ENCODE measurements at places on chromosomes 2 and 18.

- no peak for DNase-seq
These were observed 477.2 kb upstream of the VRK2 start for GRCh38 chr2:57569396-57569795.

DNA sequence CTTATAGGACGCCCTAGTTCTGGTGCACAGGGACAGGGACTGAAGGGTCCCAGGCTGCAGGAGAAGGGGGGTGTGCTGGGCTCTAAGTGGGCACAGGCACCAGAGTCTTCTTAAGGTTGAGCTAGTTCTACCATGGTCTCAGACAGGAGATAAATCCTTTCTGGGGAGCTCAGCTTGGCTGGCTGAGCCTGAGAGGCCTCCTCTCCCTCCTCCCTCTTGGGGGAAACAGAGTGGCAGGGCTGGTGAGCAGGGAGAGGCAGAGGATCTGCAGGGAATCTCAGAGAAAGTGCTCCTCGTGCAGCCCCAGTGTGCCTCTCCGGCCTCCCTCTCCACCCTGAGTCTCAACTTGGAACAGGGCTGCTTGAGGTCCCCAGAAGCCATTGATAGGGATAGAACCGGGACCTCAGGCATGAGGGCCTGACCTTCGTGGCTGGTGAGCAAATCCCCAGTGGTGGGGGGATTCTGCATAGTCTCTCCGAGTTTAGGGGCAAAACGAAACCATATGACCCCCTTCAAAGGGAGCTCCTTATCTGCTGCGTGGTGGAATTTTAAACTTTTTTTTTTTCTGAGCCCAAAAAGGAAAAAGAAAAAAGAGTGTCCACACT, 2.0 kb downstream of the GDF7 start:
- DNase-seq, result no peak

DNA sequence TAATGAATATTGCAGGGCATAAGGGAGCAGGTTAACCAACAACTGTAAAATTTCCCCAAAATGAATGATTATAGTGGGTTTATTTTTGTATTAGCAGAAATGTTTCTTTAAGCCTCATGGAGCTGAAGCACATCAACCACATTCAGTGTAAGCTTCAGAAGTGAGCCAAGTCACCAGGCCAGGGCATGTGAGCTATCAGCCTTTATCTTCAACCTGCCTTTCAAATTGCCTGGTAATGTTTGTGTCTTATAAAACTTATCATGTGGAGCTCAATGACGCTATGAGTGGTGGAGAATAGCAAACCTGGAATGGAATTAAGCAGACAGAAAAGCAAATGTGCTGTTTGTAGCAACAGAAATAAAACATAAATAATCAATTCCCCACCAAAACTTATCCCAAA, 1068.4 kb downstream of the LRP1B start:
- no peak for DNase-seq

GRCh38 chr18:36531636-36532035, 234.1 kb downstream of the FHOD3 start:
- no peak for DNase-seq

DNA sequence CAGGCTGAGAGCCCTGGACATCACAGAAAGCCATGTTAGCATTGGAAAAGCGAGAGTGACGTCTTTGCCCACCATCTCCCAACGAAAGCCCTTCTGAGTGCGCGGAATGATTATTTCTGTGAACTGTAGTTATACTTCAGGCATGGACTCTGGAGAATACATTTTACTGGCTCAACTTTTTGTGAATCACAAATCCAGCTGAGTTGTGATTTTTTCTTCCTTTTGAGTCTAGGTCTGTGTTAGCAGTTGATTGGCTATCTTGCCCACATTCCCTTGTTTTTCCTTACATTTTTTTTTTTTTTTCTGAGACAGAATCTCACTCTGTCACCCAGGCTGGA, 183.1 kb downstream of the INO80D start:
- DNase-seq, result no peak

- DNase-seq, result no peak
These were observed 6.4 kb downstream of the GALNT14 start for GRCh38 chr2:31131871-31132270.

GRCh38 chr2:47334356-47335136, 68.4 kb upstream of the MSH2 start:
- DNase-seq, result no peak

- no peak for DNase-seq
These were observed 87.9 kb upstream of the ETAA1 start for GRCh38 chr2:67309281-67309680.

- no peak for DNase-seq
These were observed 19.9 kb downstream of the RND3 start for GRCh38 chr2:150467621-150467963.

DNA sequence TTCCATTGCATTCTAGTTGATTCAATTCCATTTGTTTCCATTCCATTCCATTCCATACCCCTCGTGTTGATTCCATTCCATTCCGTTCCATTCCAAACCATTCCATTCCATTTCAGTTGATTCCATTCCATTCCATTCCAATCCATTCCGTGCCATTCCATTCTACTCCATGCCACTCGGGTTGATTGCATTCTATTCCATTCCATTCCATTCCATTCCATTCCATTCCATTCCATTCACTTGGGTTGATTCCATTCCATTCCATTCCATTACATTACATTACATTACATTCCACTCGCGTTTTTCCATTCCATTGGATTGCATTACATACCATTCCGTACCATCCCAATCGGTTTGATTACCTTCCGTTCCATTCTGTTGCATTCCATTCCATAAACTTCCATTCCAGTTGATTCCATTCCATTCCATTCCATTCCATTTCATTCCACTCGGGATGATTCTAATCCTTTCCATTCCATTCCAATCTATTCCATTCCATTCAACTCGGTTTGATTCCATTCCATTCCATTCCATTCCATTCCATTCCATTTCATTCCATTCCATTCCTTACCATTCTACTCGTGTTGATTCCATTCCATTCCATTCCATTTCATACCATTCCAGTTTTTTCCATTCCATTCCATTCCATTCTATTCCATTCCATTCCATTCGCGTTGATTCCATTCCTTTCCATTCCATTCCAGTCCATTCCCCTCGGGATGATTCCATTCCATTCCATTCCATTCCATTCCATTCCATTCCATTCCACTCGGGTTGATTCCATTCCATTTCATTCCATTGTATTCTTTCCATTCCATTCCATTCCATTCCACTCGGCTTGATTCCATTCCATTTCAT, 1140.4 kb downstream of the RPIA start:
- DNase-seq, result no peak

DNA sequence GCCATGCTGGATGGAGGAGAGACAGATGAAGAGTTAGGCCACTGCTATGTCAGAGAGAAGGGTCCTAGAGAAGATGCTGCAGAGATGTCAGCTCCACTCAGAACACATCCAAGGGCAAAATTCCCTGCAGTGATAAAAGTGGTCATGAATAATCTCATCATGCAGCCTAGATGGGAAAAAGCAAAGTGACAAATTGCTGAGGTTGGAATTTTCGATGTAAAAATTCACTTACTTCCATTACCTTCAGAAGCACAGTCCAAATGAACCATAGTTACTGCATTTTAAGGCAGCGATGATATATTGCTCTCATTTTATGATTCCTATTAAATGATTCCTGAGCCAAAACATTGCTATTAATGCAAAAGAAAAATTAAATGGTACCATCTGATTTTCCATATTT, 16.4 kb downstream of the ANKRD29 start:
- DNase-seq, result no peak

DNA sequence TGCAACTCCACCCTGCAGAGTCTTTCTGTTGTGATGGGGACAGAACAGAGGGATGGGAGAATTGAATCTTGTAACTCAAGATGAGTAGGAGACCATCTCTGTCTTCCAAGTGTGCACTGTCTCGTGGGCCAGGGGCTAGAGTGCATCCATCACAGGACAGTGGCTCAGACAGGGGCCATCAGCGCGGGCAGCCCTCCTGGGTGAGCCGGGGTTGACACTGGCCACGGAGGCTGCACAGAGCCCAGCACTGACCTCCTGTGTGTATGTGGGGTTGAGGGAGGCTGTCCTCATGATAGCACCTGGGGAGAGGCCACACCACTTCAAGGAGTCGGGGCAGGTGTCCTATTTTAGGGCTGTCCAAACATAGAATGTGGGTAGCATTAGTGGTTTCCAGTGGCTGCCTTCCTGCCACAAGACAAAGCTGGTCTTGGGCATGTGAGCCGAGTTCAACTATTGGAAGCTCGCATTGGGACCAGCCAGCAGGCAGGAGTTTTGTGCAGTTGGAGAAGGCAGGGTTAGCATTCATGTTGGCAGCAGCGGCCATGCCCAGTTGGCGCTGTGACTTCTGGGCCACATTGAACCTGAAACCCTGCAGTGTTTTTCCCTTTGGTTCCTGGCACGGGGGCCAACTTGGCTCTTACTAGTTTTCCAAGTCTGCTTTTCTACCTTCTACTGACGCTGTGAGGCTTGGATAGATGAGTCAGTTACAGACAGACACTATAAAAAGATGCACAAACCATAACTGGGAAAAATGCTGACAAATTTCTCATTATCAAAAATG, 45.3 kb downstream of the ACOXL start:
- no peak for DNase-seq

DNA sequence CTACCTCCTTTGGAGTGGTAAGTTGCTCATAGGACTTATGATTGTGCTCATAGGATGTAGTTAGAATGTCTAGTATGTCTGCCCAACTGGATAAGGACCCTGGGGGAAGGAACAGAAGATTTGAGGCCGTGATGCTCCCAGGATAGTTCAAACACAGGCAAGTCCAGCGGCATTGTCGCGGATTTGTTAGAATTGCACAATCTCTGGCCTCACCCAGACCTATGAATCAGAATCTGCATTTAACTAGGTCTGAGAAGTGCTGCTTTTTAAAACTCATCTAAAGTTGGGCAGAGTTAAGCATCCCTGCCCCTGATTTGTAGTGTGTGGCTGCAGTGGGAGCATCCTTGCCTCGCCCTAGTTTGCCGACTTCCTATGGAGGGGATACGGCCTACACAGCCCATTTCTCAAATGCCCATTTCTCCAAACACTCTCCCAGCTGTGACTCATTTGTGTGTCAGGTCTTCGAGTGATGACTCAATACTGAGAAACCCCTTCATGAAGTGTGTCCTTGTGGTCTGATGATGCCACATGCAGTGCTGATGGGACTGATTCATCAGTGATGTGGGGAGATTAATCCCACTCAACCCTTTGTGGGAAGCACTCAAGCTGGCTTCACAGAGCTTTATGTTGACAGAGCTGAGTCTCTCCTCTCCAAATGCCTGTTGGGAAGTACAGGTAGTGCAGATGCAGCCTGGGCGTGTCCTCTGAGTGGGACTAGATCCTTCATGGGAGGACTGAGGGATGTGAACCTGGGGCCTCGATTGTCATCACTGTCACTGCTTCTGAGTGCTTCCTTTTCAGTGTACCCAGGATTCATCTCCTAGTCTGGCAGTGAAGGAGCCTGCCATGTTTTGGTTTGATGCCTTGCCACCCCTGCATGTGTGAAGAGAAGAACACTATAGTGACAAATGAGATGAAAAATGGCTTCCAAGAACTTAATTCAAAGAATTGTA, 18.7 kb downstream of the SMIM21 start:
- DNase-seq, result no peak

- no peak for DNase-seq
These were observed 9.5 kb downstream of the COPS7B start for GRCh38 chr2:231795525-231796327.

DNA sequence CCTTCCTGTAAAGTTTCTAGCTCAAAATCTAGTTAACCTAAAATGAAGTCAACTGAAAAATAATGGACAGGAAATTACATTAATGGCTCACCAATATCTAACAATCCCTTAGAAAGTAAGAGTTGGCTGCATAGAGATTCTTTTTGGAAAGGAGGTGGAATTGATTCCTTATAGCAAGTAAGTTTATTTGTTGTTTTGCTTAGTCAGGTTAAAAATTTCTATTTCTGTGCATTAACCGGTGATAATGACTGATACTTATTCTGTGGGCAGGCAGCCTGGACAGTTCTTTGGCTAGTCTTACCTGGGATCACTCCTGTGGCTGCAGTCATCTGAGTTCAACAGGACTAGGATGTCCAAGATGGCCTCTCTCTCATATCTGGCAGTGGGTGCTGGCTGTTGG, 6.9 kb upstream of the BCL2L11 start:
- DNase-seq, result no peak

DNA sequence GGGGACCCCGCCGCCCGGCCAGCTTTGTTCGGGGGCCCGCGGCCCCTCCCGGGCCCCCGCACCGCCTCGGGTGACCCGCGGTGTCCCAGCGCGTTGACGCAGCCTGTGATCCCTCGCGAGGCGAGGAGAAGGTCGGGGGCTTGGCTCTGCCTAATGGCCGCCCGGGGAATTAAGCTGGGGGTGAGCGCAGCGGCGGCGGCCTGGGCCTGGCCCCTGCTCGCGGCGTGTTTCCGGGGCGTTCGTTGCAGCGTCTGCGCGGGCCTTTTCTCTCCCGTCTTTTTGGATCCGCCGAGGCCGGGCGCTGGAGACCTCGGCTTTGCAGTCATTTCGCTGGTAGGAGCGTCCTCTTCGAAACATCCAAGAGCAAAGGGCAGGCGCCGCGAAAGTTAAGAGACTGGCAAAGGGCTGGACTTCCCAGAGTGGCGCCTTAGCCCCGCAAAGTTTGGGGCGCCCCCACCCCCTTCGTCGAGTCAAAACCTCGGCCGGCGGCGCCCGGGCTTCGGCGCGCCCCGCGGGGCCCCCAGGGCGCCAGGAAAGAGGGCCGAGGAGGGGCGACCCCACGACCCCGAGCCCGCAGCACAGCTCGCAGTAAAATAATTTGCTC, 1.3 kb downstream of the SALL3 start:
- no peak for DNase-seq

DNA sequence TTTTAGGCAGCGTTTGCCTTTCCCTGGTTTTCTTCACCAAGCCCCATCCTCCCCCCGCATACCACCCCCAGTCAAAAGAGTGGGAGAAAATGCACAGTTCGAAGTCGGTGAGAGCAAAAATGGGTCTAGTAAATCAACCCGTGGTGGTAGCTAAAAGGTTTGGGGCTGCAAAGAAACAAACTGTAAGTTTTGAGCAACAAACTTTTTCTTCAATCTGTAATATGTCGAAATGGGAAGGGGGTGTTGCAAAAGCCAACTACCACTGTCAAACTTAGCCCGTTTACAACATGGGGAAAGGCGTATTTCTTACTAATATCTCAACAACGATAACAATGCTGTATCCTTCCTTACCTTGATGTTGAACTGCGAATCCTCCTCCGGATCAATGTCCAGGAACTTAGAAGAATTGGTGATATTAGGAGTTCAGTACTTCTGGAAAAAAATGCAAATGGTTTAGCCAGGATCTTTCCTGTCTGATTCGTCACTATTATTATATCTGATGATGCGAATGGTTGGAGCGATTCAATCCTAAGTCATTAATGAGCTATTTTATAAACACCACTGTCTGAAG, 2.4 kb upstream of the SATB2 start:
- no peak for DNase-seq

DNA sequence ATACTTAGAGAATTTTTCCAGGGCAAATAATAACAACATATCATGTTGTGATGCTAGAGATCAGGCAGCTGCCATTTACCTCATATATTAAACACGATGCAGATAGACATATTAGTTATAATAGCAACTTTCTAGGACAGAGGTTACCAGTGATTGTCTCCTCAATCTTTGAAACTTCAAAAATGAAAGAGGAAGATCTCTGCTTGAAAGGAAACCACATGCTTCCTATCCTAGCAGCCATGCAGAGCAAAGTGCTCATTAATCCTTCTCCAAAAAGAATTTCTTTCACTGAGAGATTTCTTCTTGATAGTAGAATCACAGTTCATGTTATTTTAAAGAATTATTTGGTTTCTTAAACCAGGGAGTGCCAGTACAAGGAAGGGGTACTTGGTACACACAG, 317.2 kb downstream of the CPS1 start:
- no peak for DNase-seq

- DNase-seq, result no peak
These were observed 226.4 kb upstream of the VWC2L start for GRCh38 chr2:214184461-214184860.

GRCh38 chr2:233413559-233414272, 59.4 kb downstream of the DGKD start:
- no peak for DNase-seq
